Panc1 (cell line): ENCODE measurements at places on chromosomes 11 and 22. TPM values are rescaled to one million over a fixed set of nuclear protein-coding genes. Genes with fewer than 3 reads are reported as not detected.

ANGPTL5 gene
- total RNA-seq = not detected

CNTF gene
- 3.0 TPM for total RNA-seq

MPZL3 gene
- total RNA-seq = 1.0 TPM

ART1 gene
- total RNA-seq = not detected

GRCh38 chr11:110069158-110069737 lies 23.9 kb upstream of the ZC3H12C start:
- no peak for DNase-seq

- DNase-seq = no peak
Observed at GRCh38 chr11:70016666-70017367, 61.3 kb upstream of the ANO1 start.

DNA sequence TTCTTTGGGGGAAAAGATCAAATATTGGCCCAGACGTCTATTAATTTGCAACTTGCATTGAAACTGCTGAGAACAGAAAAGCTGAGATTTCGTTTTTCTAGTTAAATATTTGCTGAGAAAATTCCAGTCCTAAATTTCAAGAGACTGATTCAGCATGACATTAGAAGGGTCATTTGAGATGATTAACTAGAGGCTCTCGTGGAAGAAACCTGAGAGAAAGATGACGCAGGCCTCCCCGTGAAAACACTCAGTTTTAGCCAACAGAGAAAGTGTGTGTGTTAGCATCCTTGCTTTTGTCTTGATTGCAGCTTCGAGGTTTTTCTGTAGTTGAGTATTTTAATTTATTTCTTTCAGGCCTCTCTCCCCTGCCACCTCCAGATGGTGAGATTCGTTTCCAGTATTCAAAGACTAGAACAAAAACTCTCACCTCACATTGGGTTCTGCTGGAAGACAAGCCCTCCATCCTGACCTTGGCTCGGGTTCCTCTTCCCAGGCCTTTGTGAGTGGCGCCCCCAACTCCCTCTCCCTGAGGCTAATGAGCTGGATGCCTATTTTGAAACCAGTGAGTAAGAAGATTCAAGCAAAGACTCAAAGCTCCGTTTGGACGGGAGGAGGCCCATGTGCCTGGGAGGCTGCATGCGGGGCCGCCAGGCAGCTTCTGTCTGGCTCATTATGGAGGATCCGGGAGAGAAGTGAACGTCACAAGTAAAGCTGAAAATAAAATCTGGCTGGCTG lies 52.4 kb downstream of the CELSR1 start:
- no peak for DNase-seq
